ENCODE measurements at places on chromosomes 13 and 19.

DNA sequence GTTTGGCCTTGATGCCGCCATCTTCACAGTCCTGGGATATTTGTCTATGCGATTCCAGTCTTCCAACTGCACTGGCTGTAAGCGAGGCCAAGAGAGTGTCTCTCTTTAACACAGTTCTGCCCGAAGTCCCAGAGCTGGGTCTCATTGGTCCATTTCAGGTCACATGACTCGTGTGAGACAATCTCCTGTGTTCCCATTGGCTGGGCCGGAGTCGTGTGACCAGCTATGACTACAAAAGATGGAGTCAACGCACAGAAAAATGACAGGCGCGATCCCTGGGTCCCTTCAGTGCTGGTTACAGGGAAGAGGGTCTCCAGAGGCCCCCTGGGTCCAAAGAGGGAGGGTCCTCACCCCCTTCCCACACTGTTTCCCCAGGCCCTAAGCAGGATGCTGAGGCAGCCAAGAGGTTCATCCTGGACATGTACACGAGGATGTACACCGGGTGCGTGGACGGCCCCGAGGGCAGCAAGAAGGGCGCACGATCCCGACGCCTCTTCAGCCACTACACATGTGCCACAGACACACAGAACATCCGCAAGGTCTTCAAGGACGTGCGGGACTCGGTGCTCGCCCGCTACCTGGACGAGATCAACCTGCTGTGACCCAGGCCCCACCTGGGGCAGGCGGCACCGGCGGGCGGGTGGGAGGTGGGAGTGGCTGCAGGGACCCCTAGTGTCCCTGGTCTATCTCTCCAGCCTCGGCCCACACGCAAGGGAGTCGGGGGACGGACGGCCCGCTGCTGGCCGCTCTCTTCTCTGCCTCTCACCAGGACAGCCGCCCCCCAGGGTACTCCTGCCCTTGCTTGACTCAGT lies 15.9 kb upstream of the S1PR4 start:
- peak; percentile 43 for DNase-seq

GRCh38 chr13:20360835-20361412 lies 128.8 kb upstream of the GJB6 start:
- no peak for DNase-seq

DNA sequence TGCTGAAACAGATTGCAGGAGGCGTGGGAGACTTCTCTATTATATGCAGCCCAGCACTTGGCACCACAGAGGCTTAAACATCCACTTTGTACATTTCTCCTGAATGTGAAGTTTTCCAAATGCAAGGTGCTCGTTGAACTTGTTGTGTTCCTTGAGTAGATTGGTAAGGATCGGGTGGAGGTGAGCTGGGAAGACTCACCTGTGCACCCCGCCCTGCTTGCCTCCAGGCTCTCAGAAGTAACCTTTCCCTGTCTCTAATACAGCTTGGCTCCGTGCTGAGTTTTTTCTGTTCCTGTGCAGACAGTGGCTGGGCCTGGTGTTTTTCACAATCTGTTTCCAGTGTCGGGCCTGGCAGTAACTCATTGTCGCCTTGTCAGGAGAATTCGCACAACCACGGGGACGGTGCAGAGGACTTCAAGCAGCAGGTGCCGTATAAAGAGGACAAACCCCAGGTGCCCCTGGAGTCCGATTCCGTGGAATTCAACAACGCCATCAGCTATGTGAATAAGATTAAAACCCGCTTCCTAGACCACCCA lies 12.3 kb downstream of the SIN3B start:
- DNase-seq: no peak

GRCh38 chr13:94713561-94714182 lies 1.3 kb upstream of the SOX21 start:
- no peak for DNase-seq

DNA sequence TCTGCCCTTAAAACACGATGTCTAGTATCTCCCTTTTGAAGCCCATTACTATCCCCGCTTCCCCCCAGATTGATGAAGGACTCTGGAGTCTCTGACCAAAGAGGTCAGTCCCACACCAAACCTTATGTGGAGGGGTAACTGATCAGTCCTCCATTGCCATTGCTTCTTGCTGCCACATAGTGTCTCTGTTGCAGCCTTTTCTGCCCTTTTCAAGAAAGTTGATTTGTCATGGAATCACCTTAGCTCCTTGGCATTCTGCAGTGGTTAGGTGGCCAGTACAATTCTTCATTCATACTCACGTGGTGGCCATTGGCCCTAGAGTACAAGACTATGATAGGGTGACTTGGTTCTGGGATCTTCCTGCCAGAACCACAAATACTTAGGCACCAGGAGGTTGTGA lies 8.4 kb upstream of the HTR2A start:
- peak; percentile 18 for DNase-seq

DNA sequence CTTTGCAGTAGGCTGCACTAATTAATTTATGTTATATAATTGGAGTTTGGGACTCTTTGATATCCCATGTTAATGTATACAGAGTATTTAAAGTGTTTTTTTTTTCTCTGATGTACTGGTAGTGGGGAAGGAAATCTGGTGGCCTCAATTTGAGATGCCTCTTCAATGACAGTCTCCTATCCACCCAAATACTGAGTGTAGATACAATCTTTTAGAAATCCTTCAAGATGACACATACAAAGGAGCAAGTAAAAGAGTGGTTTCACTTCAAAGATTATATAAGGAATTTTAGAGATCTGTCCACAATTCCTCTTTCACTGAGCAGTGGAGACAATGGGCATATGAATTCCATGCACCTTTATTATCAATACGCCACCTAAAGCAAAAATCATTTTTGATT lies 15.1 kb downstream of the NALCN start:
- DNase-seq: no peak

- no peak for DNase-seq
These were observed 16.6 kb downstream of the CKM start for GRCh38 chr19:45306040-45306439.

GRCh38 chr19:29630655-29631054 lies 24.6 kb downstream of the POP4 start:
- no peak for DNase-seq

- no peak for DNase-seq
These were observed 48.0 kb downstream of the RFC3 start for GRCh38 chr13:33865945-33866344.

Measured in iPS-NIHi11 (cell line).